ENCODE measurements at places on chromosomes 13 and 19.

- DNase-seq: no peak
Measured at GRCh38 chr13:78305171-78305570, 298.2 kb downstream of the POU4F1 start.

DNA sequence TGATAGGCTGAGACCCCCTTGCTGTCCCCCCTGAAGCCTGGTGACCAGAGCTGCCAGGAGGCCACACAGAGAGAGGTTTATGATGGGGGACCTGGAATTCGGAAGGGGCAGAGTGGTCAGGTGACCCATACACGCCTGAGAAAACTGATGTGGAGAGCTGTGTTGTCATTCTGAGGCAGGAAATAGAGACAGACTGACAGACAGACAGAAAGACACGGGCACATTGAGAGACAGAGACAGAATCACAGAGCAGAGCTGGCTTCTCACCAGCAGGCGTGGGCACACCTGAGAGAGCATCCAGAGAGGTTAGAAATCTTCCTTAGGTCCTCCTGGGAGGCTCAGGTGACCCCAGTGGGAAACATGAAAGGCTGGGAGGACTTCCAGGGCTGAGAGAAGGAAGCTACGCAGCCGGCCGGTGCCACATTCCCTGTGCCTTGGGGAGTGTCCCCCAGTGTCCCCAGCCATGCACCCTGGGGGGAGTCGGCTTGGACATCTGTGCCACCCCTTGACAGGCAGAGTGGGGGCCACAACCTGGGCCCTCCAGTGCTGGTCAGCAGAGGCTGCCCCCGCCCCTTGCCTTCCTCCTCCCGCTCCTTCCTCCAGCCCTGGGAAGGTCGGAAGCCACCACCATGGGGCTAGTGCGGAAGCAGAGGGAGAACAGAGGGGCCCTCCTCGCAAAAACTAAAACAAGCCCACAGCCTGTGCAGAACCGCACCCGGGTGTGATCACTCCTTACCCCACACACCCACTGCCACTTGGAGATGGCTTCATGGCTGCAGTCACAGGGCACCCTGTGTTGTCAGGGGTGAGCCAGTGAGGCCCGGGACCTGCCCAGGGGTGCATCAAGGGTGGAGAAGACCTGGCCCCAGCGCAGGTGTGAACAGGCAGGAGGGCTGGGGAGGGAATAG lies 2.2 kb downstream of the FFAR1 start:
- no peak for DNase-seq

DNA sequence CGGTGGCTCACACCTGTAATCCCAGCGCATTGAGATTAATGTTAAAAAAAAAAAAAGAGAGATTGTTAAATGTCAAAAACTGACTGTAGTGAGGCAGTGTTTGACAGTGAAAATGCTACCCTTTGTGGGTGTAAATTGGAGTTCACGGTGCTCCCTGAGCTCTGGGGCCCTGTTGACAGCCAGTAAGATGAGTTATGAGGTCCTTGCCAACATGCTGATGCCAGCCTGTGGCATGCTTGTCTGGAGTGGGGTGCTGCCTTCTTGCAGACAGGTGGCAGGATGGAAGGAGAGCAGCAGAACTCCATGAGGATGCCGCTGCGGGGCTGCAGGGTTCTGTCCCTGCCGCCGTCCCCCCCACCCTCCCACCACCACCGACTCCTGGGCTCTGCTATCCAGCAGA lies 25.9 kb downstream of the PRAM1 start:
- no peak for DNase-seq

GRCh38 chr13:31749929-31750328 lies 10.6 kb downstream of the RXFP2 start:
- DNase-seq: no peak

DNA sequence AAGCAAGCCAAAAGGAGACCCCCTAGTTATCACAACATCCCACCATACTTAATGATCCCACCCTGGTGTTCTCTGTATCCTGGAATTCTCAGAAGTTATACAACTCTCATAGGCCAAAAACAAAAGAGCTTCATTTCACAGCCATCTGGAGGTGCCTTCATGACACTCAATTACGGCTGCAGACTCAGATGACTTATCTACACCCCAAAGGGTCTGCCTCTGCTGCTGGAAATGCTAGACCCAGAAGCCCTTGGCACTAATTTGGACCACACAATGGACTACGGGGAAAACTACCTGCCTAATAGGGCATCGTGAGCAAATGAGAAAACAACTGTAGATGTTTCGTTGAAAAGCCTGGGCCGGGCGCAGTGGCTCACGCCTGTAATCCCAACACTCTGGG lies 40.2 kb downstream of the BRD4 start:
- no peak for DNase-seq
